ENCODE measurements at places on chromosomes 16 and 17. TPM values are rescaled to one million over a fixed set of nuclear protein-coding genes. Genes with fewer than 3 reads are reported as not detected.

- peaks cover 20% of the 10 kb centered on the region for H3K27me3 ChIP-seq
- no peaks in the 10 kb centered on the region for H3K36me3 ChIP-seq
- no peak overlapping the region for H3K4me3 ChIP-seq
- H3K27ac ChIP-seq, result no peak overlapping the region
These were observed 753.2 kb upstream of the EEF2KMT start for GRCh38 chr16:5850632-5851392.

DNA sequence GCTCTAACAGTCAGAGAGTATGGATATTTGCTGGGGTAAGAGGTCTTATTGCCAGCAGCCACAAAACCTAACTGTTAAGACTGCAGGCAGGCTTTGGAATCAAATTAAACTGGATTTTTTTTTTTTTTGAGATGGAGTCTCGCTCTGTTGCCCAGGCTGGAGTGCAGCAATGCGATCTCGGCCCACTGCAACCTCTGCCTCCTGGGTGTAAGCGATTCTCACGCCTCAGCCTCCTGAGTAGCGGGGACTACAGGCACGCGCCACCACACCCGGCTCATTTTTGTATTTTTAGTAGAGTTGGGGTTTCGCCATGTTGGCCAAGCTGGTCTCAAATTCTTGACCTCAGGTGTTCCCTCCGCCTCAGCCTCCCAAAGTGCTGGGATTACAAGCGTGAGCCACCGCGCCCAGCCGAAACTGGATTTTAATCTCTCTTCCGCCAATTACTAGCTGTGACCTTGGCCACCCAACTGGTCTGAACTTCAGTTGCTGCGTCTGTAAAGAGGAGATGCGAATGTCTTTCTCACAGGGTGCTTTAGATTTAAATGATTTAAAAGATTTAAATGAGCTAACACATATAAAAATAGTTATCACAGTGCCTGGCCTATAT lies 842 bp downstream of the MRPL10 start:
- DNase-seq, result no peak
- peak overlapping the region; percentile 83 for H3K27ac ChIP-seq
- peaks cover 8% of the 10 kb centered on the region for H3K36me3 ChIP-seq

- DNase-seq, result no peak
- H3K36me3 ChIP-seq, result no peaks in the 10 kb centered on the region
- H3K27ac ChIP-seq, result no peak overlapping the region
- H3K4me3 ChIP-seq, result no peak overlapping the region
- peaks cover 39% of the 10 kb centered on the region for H3K27me3 ChIP-seq
- H3K4me1 ChIP-seq, result peaks cover 4% of the 10 kb centered on the region
These were observed 80.6 kb upstream of the SALL1 start for GRCh38 chr16:51231702-51232101.

DNA sequence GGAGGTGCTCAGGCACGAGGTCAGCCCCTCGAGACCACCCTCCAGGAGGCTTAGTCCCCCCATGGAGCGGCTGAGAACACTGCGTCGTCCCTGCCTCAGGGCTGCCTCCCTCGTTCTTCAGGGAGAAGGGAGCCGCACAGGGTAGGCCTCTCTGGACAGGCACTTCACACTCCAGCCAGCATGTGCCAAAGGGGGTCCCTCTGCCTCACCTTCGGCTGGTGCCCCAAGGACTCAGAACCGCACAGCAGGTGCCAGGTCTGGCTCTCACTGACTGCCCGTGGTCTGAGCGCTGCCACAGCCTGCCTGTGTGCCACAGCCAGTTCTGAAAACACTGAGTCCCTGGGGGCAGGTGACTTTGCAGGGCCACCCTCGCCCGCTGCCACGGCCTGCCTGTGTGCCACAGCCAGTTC lies 7.1 kb downstream of the P2RX5 start:
- no peak overlapping the region for H3K27ac ChIP-seq
- no peak overlapping the region for H3K4me3 ChIP-seq
- no peaks in the 10 kb centered on the region for H3K36me3 ChIP-seq

- no peak for DNase-seq
- H3K27ac ChIP-seq, result no peak overlapping the region
- H3K27me3 ChIP-seq, result no peaks in the 10 kb centered on the region
- H3K4me3 ChIP-seq, result no peak overlapping the region
- no peaks in the 10 kb centered on the region for H3K36me3 ChIP-seq
These were observed 11.4 kb downstream of the SCGB1C2 start for GRCh38 chr17:148757-149156.

- H3K4me1 ChIP-seq, result no peaks in the 10 kb centered on the region
- no peak for DNase-seq
- peaks cover 9% of the 10 kb centered on the region for H3K36me3 ChIP-seq
- H3K4me3 ChIP-seq, result no peak overlapping the region
These were observed 9.3 kb downstream of the NUBP1 start for GRCh38 chr16:10752843-10753523.

GRCh38 chr16:49344401-49344800 lies 29.2 kb upstream of the C16orf78 start:
- H3K27ac ChIP-seq, result no peak overlapping the region
- no peak for DNase-seq
- peaks cover 70% of the 10 kb centered on the region for H3K27me3 ChIP-seq

DNA sequence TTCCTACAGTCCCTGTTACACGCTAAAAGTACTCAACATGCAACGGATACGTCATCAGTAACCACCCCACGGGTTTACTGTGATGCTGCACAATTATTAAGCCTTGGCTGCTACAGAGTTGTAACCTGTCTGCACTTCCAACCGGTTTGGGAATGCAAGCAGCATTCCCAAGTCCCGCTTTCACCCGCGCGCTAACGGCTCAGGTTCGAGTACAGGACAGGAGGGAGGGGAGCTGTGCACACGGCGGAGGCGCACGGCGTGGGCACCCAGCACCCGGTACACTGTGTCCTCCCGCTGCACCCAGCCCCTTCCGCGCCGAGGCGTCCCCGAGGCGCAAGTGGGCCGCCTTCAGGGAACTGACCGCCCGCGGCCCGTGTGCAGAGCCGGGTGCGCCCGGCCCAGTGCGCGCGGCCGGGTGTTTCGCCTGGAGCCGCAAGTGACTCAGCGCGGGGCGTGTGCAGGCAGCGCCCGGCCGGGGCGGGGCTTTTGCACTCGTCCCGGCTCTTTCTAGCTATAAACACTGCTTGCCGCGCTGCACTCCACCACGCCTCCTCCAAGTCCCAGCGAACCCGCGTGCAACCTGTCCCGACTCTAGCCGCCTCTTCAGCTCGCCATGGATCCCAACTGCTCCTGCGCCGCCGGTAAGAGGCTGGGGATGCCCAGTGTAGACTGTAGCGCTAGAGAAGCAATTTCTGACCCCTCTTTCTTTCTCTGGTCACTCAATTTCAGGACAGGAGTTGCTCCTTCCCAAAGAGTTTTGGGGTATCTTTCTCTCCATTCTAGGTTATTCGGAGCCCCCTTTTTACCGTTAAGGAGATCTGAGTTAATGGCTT lies at the start of gene MT2A:
TSS of gene MT2A (plus strand) at position 542 of the 833 bp plus-strand sequence. CDS start at position 614, 72 bp downstream.
- peak within 1 kb of the TSS; percentile 86 for H3K4me3 ChIP-seq
- no peaks in the 10 kb centered on the region for H3K36me3 ChIP-seq
- peaks cover 40% of the 10 kb centered on the region for H3K27me3 ChIP-seq
- peaks cover 40% of the 10 kb centered on the region for H3K4me1 ChIP-seq
- peak; percentile 84 for DNase-seq
- peak within 1 kb of the TSS; percentile 62 for H3K27ac ChIP-seq

- H3K36me3 ChIP-seq, result peaks cover 14% of the 10 kb centered on the region
- no peak for DNase-seq
- no peaks in the 10 kb centered on the region for H3K27me3 ChIP-seq
- H3K27ac ChIP-seq, result peak overlapping the region; percentile 65
- H3K4me1 ChIP-seq, result peaks cover 13% of the 10 kb centered on the region
These were observed 839 bp downstream of the PLD2 start for GRCh38 chr17:4807605-4808377.

GRCh38 chr16:70399951-70400350 lies 38.9 kb downstream of the ST3GAL2 start:
- DNase-seq, result no peak
- H3K4me1 ChIP-seq, result peaks cover 10% of the 10 kb centered on the region
- no peak overlapping the region for H3K4me3 ChIP-seq
- no peak overlapping the region for H3K27ac ChIP-seq
- H3K27me3 ChIP-seq, result no peaks in the 10 kb centered on the region
- peaks cover 5% of the 10 kb centered on the region for H3K36me3 ChIP-seq

- H3K4me3 ChIP-seq, result no peak overlapping the region
- H3K27me3 ChIP-seq, result peaks cover 31% of the 10 kb centered on the region
- H3K4me1 ChIP-seq, result no peaks in the 10 kb centered on the region
- DNase-seq, result no peak
These were observed 193.7 kb downstream of the TOX3 start for GRCh38 chr16:52353249-52353648.

GRCh38 chr17:50048988-50049387 lies 6.9 kb upstream of the ITGA3 start:
- no peak overlapping the region for H3K4me3 ChIP-seq
- no peaks in the 10 kb centered on the region for H3K36me3 ChIP-seq
- H3K27me3 ChIP-seq, result peaks cover 4% of the 10 kb centered on the region
- peaks cover 24% of the 10 kb centered on the region for H3K4me1 ChIP-seq
- no peak overlapping the region for H3K27ac ChIP-seq
- no peak for DNase-seq

DNA sequence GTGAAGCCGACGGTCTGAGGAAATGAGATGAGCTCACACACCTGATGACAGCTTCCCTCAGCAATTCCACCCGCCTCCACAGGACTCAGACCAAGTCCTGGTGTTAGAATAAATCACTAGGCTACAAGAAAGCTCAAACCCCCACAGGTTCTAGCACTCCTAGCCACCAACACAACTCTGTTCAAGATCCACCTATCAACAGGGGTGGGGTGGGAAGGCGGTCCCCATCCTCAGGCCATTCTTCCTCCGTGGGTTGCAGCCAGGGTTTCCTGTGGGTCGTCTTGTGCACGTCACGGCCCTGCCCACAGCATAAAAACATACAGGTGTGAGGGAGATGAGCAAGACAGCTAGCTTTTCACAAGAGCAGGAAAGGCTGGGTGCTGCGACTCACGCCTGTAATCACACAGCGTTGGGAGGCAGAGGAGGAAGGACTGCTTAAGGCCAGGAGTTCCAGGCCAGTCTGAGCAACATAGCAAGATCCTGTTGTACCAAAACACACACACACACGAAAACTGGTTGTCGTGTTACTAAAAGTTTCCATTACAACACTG lies 81.1 kb downstream of the ANKRD11 start:
- peak overlapping the region; percentile 95 for H3K27ac ChIP-seq
- peak overlapping the region; percentile 60 for H3K4me3 ChIP-seq
- no peaks in the 10 kb centered on the region for H3K36me3 ChIP-seq
- H3K4me1 ChIP-seq, result peaks cover 78% of the 10 kb centered on the region
- no peak for DNase-seq
- H3K27me3 ChIP-seq, result no peaks in the 10 kb centered on the region

- H3K27ac ChIP-seq, result no peak overlapping the region
- H3K4me1 ChIP-seq, result no peaks in the 10 kb centered on the region
- no peaks in the 10 kb centered on the region for H3K36me3 ChIP-seq
- H3K4me3 ChIP-seq, result no peak overlapping the region
These were observed 36.1 kb downstream of the NOG start for GRCh38 chr17:56629531-56630075.

DNA sequence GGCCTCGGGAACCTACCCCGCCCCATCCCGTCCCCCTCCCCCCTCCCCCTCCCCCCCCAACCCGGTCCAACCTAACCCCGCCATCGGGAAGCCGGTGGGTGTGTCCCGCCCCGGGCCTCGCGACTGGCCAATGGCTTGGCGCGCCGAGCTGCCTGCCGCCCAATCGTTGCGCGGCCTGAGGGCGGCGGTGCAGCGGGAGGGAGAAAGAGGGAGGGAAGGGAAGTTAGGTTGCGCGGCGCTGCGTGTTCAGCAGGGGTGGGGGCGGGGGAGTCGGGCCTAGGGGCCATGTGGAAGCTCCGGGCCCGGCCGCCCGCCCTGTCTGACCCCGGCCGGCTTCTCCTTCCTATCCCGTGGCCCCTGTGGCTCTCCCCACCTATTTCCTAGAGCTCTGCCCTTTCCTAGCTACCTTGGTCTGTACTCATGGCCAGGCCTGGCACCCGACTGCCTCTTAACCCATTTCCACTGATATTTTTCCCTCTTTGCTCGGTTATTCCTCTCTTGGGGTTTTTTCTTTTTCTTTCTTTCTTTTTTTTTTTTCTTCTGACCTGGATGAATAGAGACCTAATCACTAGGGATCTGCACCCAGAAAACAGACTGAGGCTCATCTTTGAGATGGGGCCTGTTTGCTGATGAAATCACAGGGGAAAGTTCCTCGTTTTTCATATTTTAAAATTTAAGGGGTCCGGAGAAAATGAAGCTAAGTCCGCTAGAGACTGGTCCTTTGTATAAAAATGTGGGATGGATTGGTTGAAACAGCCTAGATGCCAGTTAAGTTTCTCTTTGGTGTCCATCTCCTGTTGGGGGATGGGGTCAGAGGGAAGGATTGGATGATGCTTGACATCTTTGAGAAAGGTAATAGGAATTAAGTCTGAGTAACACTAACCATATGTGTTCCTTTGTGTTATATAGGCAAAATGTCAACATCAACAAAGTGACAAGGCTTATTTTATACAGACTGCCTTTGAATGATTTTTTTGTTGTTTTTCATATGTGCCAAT lies 1.1 kb downstream of the KPNB1 start:
- peak; percentile 96 for DNase-seq
- H3K27me3 ChIP-seq, result no peaks in the 10 kb centered on the region
- H3K4me1 ChIP-seq, result peaks cover 33% of the 10 kb centered on the region
- peak overlapping the region; percentile 90 for H3K4me3 ChIP-seq
- H3K27ac ChIP-seq, result peak overlapping the region; percentile 84

DNA sequence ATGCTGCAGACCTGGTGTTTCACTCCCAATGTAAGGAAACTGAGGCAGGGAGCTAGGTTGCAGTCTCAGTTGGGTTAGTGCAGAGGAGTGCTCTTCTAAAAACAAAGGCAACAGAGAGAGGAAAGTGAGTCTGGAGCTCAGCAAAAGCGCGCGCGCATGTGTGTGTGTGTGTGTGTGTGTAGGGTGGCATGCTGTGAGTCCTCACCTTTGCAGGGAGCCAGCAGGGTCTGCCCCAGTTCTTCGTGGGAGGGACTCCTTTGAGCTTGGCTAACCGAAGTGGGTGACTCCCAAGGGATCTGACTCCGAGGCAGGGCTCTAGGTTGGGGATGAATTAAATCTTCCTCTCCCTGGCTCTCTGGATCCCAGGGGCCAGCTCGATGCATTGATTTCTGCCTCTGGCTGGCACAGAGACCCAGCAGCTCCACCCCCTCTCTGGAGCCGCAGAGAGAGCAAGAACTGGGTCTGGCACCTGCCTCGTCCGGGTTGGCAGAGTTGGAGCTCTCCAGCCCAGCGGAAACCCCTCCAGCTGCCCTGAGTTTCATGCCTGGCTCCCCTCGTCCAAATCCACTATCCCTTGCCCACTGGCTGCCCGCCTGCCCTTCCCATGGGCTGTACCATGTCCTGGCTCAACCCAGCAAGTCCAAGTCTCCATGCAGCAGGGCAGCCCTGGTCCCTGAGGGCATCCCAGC lies 1.3 kb upstream of the BTBD17 start:
- H3K4me3 ChIP-seq, result peak overlapping the region; percentile 25
- DNase-seq, result no peak
- H3K4me1 ChIP-seq, result peaks cover 4% of the 10 kb centered on the region
- H3K27ac ChIP-seq, result no peak overlapping the region
- H3K36me3 ChIP-seq, result no peaks in the 10 kb centered on the region

ASB16 gene
- not detected for total RNA-seq

PRCD gene
- total RNA-seq, result 0.33 TPM

LGALS9B gene
- 0.29 TPM for total RNA-seq

SLC16A13 gene
- total RNA-seq, result 15.5 TPM

KRT15 gene
- 840 TPM for total RNA-seq

MLKL gene
- 0.58 TPM for total RNA-seq
